ENCODE measurements at places on chromosomes 3 and 15.

DNA sequence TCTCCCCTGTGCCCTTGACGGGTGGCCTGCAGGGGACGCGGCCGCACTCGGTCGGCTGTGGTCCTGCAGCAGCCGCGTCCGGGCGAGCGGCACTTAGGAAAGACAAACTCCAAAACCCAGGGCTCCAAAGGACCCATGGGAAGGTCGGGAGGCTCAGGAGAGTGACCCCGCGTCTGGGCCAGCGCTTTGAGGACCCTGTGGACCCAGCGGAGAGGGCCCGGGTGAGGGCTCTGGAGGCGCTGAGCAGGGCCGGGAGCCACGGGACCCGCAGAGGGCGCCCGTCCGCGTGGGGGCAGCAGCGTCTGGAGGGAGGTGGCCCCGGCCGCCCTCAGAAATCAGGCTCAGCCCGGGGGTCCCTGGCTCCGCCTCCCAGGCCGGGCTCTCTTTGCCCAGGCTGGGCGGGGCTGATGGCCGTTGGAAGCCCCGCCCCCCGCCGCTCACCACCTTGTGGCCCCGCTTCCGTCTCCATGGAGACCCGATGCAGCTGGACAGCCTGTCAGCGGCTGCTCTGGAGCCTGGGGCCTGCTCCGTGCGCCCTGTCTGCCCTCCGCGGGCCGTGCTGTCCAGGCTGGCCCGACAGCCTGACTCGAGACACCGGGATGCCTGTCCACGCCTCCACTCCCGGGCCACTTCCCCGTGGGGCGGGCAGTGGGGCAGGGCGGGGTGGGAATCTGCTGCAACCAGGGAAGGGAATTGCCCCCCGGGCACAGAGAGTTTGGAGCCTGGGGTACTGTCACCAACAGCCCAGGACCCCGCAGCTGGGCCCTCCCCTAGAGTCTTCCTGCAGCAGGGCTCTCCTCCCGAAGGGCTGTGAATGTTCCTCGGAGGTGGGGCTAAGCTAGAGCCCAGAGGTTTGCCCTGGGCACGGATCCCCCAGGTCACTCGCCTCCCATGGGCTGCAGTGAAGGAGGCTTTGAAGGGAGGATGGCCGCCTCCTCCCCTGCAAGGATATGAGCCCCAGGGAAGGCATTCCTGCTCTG lies 34.8 kb upstream of the RPL32 start:
- no peak for DNase-seq

DNA sequence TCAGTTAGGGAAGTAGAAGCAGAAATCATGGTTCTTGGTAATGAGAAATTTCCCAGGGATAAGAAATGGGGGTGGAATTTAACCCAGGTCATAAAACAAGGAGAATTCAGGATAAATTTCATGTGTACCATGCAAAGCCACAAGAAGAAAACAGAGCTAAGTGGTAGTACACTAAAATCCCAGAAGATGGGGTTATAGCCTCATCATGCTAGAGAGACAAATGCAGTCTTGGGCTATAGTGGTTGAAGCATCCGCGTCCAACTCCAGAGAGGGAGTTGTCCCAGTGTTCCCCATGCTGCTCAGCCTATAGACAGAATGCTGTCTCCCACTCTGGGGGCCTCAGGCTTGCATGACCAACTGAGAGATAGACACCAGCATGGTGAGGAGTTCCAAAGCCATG lies 36.2 kb upstream of the CLRN1 start:
- no peak for DNase-seq

- DNase-seq, result no peak
These were observed 656.6 kb upstream of the NAALADL2 start for GRCh38 chr3:174202561-174202960.

DNA sequence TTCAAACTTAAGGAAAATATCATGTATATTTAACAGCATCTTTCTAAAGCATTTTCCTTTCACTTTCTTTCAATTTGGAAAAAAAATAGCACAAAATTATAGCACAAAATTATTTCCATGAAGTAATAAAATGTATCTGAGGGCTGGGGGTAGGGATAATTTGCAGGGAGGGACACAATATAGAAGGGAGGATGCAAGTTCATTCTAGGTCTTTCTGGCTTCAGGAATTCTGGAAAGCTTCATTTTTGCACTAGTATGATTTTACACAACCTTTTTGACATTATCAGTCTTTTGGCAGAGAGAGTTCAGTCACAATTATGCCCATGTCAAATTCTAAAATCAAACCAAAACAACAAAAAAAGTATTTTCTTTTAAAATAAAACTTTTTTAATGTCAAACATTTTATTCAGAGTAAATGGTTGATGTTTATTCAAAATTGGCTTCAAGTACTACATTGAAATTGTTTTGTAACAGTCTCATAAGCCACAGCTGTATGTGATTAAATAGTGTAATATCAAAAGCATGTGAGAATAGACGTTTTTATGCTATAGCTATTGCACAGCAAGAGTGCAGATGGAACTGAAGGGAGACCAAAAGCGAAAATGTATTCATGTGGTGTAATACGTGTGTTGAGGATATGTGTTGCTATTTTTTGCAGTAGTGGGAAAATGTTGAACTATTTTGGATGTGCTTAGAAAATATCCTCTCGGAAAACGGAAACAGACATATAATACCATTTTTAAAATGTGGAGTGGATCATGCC lies 5.8 kb downstream of the RBMS3 start:
- no peak for DNase-seq

DNA sequence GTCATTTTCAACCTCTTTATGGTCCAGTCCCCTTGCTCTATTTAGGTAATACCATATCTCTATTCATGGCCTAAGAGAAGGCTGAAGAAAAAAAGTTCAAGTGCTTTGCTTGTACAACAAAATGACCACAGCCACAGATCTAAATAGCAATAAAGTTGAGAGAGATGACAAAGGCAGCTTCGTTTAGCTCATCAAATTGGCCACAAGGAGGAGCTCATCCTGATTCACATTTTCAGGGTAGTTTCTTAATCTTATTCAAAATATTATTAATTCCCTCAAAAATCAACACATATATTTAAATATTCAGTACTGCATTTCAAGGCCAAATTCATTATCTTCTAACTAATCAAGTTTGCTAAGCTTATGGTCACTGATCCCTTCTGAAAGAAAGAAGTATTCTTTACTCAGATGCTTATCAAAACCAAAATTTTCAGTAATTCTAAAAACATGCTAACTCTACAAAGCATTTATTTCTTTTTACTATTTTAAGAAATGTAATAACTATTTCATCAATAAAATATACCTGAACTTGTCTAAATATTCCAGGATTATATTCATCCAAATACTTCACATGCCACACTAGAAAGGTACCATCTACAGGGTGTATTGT lies 85.5 kb downstream of the DMXL2 start:
- DNase-seq, result peak; percentile 5

DNA sequence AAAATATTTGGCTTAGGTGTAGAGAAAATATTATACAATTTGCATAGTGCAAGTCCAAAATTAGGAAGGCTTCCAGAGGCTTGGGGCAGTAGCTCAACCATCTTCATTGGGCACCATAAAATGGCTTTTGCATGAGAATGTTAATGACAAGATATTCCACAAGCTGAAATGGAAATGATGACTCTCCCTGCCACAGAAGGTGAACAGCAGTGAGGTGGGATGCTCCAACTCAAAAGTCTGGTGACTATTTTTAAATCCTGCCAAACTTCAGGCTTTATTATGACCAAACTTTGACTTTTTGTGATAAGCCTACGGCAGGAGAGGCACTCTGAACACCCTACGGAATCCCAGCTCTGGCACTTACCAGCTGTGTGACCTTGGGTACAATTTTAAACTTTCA lies 37.6 kb downstream of the ARHGEF3 start:
- DNase-seq, result no peak

GRCh38 chr3:14375192-14375591 lies 27.2 kb upstream of the SLC6A6 start:
- DNase-seq, result no peak

GRCh38 chr15:40854161-40854560 lies 10.3 kb downstream of the SPINT1 start:
- no peak for DNase-seq

GRCh38 chr3:69226071-69226470 lies 103.7 kb upstream of the LMOD3 start:
- no peak for DNase-seq

- peak; percentile 14 for DNase-seq
These were observed 131.4 kb upstream of the UBE2E2 start for GRCh38 chr3:23071758-23072157.

- DNase-seq, result no peak
These were observed 70.5 kb upstream of the HEG1 start for GRCh38 chr3:125126323-125126722.

DNA sequence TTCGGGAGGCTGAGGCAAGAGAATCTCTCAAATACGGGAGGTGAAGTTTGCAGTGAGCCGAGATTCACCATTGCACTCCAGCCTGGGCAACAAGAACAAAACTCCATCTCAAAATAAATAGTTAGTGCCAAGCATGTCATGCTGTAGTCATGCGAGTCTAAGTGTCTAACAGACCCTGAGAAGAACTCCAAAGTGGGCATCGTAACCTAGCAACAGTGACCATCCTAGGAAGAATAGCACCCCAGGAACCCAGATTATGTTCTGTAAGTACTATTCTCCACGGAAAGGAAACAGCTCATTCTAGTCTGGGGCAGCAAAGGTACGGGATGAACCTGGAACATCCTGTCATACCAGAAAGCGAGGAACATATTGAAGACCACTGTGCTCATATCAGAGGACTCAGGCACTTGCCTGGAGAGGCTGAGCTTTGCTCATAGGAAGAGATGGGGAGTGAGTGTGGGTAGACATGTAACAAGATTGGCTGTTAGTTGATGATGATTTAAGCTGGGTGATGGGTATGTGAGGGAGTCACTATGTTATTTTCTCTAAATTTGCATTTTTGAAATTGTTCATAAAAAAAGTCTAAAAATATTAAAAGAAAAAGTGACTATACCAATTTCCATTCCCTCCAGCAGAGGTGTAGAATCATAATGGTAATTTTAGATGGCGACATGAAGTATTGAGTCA lies 31.7 kb downstream of the BCL2L10 start:
- DNase-seq, result no peak

- peak; percentile 55 for DNase-seq
These were observed 79.4 kb upstream of the ATP11B start for GRCh38 chr3:182713743-182714517.

GRCh38 chr15:101795455-101795854 lies 7.9 kb upstream of the OR4F6 start:
- no peak for DNase-seq

DNA sequence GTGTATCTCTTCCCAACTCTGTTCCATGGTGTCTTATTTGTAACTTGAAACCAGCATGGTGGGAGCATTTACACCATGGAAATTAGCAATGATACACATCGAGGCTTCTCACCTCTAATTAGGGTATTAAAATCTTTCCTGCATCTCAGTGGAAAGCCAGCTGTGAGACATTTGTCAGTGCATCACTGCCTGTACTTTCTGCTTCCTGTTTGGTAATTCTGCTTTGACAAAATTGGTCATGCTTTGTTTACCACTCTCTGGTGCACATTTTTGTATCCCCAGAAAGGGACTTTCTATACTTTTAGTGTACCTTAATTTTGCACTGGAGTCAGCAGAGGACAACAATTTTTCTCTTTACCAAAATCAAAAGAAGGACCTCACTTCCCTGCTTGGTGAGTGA lies 402.1 kb downstream of the PDCD6IP start:
- no peak for DNase-seq

DNA sequence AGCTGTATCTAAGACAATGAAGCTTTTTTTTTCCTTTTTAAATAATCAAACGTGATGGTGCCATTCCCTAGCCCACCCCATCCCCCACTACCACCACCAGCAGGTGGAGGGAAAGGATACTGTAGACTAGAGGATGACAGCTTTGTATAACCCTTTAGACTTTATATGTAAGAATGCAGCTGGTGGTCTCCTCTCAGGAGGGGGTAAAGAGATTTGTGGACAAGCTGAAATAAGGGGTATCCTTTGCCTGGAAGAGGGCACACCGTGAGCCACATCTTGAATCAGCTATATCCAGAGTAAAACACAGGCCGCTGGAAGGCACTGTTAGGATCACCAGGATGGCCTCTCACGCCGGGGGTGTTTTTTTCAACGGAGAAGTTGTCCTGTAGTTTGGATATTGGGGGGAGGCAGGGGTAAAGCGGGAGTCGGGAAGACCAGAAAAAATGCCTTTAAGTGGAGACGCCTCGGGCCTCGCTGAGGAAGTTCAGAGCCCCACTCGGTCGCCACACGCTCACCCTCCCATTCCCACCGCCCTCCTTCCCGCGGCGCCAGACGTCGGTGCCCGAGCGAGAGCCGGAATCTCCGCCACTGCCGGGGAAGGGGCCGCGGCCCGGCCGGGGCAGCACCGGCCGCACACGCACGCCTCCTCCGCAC lies 986 bp downstream of the KPNA4 start:
- DNase-seq, result peak; percentile 16

DNA sequence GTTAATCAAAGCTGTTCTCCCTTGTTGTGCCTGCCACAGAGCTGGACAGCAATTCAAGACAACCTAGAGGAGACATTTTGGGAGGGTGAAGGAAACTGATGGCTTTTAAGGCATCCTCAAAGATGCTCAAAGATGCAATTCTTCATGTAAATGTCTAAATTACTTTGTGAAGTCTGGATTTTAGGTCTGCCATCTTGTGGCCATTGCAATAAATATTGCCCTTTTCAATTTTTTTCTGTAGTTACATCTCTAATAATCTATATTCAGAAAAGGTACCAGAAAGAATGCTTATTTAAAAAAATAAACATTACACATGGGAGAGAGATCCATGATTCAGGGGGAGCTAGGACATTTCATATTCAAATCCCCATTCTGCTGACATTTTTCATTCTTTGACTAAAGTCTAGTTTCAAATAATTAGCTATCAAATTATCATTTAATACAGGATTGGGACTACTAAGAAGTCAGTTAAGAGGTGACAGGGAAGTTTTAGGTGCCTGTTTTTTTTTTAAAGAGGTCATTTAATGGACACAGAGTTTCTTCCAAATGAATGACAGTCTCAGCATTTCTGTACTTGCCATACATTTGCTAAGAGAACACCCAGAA lies 259.8 kb upstream of the WNT5A start:
- no peak for DNase-seq

- no peak for DNase-seq
These were observed 295.7 kb upstream of the SOX14 start for GRCh38 chr3:137468446-137468845.

DNA sequence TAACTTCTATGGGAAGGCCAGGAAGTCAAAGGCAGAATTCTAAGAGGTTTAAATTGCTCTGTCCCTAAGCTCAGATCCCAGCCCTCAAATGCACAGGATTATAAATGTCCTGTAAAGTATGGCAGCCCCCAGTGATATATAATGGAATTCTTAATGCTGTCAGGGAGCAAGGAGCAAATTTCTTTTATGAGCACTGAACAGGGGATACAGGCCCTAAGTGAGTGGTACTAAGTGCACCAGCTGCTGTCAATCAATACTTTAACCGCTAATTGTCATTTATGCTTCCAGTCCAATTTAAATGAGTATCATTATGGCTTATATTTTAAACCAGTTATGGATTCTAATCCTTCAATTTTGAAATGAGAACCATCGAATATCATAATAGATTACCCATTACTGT lies 4.7 kb downstream of the SLC9A9 start:
- no peak for DNase-seq

- no peak for DNase-seq
These were observed 8.8 kb downstream of the PRICKLE2 start for GRCh38 chr3:64216274-64217147.

- DNase-seq, result no peak
These were observed 225.2 kb downstream of the WDR72 start for GRCh38 chr15:53534105-53534839.
